CD4-positive, alpha-beta T cell treated with Interleukin-2 at 100 ng/mL for 4 hours (primary cell): ENCODE measurements at places on chromosomes 7 and 10.

GRCh38 chr7:22184549-22185199 is 172.3 kb downstream of the RAPGEF5 start:
- no peak for DNase-seq

- DNase-seq: no peak
Observed at GRCh38 chr10:86390337-86391120, 23.9 kb upstream of the GRID1 start.

GRCh38 chr7:105769901-105770628 is 106.3 kb downstream of the ATXN7L1 start:
- no peak for DNase-seq

- DNase-seq: no peak
Observed at GRCh38 chr10:121687095-121687813, 89.0 kb upstream of the FGFR2 start.

- no peak for DNase-seq
Observed at GRCh38 chr10:62456611-62457101, 82.5 kb downstream of the ZNF365 start.

- DNase-seq: no peak
Observed at GRCh38 chr10:27369880-27370279, 129.3 kb upstream of the ACBD5 start.

- DNase-seq: peak; percentile 50
Observed at GRCh38 chr7:158827411-158828132, 1.7 kb downstream of the ESYT2 start.

DNA sequence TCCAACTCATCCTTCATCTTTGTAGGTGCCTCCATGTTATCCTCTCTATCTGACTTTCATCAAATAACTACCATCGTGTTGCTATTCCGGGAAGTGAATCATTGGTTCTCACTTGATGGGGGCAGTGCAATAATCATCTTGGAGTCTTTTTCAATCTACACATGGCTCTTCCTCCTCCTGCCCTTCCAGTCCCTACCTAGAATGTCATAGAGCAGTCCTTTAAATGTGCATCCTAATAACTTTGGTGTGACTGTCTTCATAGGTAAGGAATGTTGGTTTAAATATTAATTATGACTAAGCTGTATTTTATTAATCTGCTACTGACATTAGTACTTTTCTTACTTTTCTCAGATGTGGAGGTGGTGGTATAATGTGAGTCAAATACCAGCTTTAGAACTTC is 8.4 kb upstream of the CDK14 start:
- DNase-seq: no peak

- DNase-seq: no peak
Observed at GRCh38 chr7:114317450-114318098, 97.0 kb upstream of the FOXP2 start.

DNA sequence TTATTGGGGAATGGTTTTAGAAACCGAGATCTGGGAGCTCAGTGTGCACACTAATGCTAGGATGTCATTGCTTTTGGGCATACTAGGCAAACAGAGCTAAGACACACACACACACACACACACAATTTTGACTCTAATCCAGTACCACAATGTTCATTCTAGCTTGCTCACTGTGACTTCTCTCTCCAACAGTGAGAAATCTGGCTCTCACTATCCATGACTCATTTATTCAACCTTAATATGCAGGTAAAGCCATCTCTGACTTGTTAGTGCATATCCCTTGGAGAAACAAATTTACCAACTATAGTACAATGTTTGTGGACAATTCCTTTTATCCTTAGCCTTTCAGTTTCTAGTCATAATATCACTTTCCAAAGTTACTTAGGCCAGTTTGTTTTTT is 5.9 kb upstream of the BMS1 start:
- DNase-seq: no peak
